ENCODE measurements at places on chromosomes 6 and 20.

DNA sequence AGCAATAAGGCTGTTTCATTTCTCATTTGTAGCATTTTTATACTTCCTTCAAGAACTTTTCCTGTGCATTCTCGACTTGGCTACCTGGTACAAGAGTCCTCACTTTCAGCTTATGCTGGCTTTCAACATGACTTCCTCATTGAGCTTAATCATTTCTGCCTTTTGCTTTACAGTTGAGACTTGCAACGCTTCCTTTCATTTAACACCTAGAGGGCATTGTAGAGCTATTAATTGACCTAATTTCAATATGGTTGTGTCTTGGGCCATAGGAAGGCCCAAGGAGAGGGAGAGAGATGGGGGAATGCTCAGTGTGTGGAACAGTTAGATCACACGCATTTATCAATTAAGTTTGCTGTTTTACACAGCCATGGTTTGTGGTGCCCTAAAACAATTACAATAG, 37.2 kb downstream of the SLC22A2 start:
- DNase-seq, result no peak

DNA sequence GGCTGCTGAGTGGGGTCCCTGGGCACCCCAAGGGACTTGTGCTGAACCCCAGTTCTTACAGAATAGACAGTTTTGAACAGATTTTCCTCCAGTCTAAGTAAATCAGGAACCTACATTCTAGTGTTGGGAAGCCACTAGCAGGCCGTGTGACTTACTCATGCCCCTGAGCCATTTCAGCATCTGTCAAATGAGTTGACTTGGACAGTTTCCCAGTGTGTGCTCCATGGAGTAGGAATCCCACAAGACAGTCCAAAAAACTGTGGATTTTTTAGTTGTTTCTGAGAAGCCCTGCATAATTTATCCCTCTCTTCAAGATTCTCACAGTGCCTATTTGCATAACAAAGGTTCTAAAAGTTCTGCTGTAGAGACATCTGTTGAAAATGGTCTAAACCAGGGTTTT, 2.1 kb downstream of the GABRR2 start:
- DNase-seq, result no peak

DNA sequence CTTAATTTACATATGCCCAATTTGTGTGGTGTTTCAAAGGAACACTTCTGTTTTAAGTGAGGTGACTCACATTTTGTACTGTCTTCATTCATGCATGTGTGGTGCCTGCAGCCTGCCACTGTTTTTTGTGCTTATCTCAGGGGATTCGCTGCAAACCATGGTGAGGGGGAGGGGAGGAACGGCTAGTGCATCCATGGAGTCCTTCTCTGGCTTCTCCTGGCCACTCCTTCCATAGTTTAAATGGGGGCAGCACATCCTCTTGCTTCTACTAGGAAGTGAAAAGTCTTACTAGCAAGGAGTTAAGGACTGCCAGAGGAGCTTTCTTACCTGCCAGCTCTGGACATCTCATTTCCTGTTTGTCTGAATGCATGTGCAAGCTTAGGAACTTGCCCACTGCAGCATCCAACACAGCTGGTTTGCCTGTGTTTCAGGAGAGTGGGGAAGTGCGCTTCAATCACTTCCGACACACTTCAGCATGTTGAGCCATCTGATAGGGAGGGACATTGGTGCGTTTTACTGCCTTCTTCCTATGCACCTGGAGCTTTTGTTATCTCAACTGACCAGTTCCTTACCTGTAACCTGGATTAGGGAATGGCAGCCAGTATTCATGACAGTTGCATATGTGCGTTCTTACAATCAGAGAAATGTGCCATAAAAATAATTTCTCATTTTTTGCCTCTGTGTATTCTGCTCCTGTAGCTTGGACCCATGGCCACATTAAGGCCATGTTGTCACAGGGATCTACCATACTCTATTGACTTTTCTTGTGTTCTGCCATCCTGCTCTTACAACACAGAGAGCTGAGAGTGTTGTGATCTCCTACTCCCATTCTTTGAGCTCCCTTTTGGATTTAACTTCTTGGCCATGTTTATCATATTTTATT, 211.3 kb downstream of the ARID1B start:
- no peak for DNase-seq

- DNase-seq, result no peak
Observed at GRCh38 chr20:56537997-56538396, 5.0 kb downstream of the FAM209B start.

DNA sequence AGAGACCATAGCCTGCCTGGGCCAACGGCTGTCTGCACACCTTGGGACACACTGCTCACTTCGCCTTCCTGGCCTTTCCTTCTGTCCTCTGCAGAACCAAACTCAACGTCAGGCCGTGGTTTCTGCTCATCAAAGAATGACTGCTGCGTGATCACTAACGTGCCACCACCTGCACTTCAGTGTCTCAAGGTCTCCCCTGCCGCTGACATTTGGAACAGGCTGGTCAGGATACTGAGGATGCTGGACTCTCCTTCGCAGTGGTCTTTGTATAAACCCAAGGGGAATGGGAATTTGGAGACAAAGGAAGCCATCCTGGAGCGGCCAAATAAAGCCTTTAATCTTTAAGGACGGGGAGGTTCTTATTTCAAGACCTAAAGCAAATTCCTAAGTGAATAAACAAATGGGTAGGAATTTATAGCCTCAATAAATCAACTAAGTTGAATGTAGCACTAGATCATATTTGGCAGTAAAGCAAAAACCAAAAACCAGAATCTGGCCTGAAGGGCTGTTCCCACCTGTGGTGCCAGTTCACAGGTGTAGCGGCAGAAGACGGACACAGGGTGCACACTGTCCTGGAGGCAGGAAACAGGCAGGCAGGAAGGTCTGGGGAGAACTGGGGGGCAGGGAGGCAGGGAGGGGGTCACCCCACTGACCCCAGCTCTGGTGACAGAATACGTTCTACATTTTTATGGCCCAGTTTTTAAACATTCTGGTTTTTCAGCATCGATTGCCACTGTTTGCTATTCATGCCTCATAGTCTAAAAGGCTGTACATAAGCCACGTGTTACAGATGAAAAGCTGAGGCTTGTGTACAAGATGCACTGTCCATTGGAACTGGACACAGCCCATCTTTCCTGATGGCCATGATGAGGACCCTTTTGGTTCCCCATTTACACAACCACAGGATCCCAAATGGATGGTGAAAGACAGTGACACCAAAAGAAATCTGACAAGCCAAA, 36.6 kb downstream of the ABHD12 start:
- no peak for DNase-seq

DNA sequence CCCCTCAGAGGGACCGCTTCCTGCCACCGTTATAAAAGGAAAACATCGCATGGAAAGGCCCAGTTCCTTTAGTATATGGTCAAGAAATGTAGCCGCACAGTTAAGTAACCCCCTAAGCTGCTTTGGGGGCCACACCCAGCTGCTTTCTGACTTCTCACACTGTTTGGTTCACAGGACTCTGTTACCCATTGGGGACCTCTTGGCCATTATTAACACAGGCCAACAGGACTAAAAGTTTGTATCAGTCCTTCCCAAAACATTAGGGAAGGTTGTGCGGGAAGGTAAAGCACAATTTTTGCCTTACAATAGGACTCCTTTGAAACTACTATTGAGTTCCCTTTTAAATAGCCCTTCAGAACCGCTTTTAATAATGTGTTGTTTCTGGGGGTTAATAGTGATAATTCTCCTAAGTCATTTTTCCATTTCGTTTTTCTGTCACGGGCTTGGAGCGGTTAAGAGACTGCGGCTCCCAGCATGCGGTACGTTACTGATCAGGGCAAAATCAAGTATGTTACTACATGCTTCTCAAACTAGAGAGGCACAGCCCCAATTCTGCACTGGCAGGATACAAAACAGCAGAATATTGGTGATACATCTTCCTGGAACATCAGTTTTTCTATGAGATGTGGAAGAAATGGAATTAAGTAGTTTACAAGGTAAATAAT, 668 bp upstream of the RPP40 start:
- no peak for DNase-seq
